ENCODE measurements at places on chromosomes 12 and 14.
A peak's percentile ranks its signal among the peaks of the same experiment; 100 is the strongest.

- no peak for DNase-seq
Observed at GRCh38 chr14:51521764-51522163, 129.9 kb upstream of the FRMD6 start.

DNA sequence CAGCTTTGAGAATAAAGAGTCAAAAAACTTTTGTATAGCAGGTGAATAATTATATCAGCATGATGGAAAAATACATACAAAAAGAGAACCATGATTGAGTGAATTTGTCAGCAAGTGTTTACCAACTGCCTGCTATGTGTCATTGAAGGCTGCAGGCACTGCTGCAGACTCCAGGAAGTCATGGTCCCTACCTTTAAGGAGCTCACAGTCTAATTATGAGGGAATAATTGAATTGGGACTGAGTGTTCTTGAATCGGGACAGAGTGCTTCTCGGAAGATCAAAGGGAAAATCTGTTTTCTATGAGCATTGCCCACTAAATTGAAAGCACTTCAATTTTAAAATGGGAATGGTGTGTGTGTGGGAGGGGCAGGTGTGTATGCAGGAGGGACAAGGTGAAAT, 9.5 kb downstream of the OR10AD1 start:
- no peak for DNase-seq

DNA sequence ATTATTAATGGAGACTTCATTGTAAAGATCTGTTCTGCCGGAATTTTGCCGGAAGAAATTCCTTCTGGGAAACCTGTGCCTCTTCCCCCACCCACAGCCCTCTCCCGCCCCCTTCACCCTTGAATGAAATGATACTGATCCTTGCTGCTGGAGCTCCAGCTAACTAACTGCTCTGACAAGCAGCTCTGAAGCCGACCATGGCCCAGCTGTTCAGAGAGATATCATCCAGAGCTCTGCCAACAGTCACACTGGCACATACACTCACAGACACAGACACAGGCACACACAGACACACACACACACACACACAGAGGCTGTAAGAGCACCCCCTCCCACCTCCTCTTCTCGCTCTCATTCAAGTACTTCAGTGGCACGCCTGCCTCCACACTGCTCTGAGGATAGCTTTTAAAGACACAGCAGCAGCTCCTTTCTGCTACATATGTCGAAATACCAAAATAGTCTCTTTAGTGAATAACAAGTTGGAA, 88.6 kb downstream of the R3HDM2 start:
- DNase-seq: no peak

- no peak for DNase-seq
Observed at GRCh38 chr12:122927756-122928403, 32.0 kb upstream of the VPS37B start.

DNA sequence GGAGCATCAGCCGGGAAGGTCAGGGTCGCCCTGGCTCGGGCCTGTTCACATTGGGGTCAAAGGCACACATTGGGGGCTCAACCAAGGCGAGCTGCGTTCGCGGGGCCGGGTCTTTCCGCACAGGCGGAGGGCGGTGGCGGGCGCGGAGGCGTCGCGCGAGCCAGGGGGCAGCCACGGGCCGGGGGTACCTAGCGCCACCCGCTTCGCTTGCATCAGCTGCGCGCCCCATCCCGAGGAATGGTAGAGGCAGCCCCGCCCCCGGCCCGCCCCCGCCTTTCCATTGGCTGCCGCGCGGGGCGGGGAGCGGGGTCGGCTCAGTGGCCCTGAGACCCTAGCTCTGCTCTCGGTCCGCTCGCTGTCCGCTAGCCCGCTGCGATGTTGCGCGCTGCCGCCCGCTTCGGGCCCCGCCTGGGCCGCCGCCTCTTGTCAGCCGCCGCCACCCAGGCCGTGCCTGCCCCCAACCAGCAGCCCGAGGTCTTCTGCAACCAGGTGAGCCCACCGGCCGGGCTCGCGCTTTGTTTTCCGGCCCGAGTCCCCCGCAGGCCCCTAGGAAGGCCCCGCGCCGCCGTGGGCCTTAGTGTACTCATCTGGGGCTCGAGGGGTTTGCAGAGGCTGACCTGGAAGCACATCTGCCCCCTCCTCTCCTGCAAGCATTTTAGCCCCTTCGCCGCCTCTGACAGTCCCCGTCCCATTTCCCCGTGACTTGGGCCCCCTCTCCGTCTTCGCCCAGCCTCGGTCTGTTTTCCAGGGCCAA, at the start of gene ALDH2:
Gene ALDH2, plus strand, starts transcription at position 326 of the 754 bp plus-strand sequence. Its CDS starts 50 bp downstream, at position 376.
- DNase-seq: peak; percentile 15

DNA sequence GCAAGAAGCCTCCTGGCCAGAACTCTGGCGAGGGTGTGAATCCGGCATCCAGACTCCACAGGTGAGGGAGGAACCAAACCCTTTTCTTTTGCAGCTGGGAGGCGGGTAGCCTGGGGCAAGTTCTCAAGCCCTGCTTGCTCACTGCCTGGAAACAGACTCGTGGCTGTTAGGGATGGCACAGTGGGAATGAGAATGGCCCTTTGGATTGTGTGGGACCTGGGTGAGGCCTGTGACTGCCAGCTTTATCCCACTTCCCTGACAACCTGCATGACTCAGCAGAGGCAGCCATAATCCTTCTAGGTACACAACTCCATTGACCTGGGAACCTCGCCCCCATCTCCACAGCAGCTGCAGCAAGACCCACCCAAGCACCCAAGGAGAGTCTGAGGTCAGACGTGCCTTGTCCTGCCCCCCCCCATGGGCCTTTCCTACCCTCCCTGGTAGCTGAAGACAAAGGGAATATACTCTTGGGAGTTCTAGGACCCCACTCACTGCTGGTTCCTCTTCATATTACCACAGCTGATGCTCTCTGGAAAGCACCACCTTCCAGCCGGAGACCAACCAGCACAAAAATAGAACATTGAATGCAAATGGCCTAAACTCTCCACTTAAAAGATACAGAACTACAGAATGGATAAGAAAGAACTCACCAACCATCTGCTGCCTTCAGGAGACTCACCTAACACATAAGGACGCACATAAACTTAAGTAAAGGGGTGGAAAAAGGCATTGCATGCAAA, 5.1 kb upstream of the GPR33 start:
- no peak for DNase-seq

DNA sequence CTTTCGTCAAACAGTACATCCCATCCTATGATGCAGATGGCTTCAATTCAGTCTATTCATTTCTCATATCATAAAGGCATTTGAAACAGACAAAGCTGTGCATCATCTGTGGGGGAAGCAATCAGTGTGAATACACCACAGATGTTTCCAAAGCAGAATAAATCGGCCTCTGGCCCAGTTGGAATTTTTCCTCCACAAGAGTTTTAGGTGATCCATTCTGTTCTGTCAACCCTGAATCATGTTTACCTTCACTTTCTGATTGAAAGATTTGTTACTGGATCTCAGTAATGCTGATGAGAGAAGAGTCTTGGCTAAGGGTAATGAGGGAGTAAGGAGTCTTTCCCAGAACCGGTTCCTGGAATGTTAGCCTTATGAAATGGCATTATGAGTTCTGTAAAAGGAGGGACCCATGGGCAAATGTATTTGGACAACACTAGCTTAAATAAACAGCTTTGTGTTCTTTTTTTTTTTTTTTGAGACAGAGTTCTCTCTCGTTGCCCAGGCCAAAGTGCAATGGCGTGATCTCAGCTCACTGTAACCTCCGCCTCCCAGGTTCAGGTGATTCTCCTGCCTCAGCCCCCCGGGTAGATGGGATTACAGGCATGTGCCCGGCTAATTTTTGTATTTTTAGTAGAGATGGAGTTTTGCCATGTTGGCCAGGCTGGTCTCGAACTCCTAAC, 62.5 kb downstream of the TPH2 start:
- DNase-seq: no peak

GRCh38 chr12:57584690-57585089, 6.3 kb upstream of the PIP4K2C start:
- DNase-seq: no peak

DNA sequence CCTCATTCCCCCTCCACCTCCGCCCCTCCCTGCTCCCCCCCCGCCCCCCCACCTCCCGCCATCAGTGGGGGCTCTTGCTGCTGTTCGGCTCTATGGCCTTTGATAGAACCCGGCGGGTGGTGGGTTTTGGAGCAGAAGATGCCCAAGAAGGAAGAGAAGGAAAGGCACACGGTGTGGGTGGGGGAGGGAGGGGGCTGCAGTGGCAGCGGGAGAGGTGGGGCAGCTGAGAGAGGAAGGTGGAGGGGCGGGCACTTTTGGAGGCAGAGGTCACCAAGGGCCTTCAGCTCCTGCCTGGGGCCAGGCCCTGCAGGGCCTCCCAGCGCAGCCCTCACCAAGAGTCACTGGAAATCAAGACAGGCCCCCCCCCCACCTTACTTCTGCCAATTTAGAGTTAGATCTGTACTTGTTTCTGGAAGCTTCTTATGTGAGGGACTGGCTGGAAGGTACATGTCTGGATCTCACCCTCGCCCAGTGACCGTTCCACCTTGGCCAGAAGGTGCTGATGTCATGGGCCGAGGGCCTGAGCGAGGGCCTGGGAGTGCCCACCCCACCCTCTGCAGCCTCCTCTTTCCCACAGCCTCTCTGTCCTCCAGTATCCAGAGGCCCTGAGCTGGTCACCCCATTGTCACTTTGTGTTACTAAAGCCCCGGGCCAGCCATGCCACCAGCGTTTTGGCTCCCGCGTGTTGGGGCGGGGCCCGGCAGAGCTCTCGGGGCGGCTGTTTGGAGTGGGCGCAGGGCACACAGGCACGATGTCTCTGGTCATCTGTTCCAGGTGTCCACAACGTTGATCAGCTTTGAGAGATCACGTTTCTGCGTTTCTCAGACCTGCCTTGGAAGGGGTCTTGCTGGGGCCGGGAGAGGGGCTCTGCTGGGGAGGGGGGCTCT, 153.9 kb downstream of the KIF26A start:
- DNase-seq: no peak

DNA sequence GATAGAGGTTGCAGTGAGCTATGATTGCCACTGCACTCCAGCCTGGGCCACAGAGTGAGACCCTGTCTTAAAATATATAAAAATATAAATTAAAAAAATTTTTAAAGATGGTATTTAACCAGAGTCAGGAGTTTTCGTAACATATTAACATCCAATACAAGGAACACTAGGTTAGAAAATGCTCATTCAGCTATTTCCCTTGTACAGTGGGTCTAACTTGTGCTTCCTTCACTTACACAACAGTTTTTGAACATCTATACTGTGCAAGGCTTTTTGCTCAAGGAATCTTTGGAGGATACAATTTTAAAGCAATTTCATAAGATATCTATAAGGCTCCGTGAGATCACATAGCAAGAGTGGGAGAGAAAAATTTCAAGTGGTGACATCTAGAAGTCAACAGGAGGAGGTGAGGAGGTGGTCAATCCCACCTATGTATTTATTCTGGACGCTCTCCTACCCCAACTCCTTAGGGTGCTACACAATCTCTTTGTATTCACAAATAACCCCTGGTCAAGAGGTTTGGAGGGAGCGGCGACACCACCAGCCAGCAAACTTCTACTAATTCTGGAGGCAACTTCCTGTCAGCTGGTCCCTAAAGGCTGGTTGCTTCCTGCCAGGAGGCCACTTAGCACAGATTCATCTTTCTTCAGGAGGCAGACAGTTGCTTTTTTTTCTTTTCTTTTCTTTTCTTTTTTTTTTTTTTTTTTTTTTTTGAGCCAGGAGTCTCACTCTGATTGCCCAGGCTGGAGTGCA, 22.2 kb downstream of the DUSP16 start:
- DNase-seq: no peak

DNA sequence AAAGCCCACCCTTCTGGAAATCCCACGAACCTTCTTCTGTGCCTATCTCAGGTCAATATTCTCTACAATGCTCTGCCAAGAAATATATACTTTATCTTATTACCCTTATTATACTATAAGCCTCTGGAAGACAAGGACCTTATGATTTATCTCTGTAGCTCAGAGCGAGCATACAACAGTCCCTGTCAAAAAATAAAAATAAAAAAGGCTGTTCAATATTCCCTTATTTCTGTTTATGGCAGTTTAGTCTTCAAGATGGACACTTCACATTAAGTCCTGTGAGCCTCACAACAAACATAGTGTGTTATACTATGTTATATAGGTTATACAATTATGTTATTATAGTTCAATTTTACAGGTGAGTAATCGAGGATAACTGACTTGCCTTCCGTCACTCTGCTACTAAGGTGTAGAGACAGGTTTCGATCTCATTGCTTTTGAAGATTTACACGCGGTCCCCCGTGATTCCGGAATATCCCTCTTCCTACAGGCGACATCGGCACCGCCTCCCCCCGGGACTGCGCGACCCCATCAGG, 562 bp downstream of the EAPP start:
- DNase-seq: no peak

GRCh38 chr14:67133595-67134441, 55.4 kb upstream of the GARIN2 start:
- no peak for DNase-seq

DNA sequence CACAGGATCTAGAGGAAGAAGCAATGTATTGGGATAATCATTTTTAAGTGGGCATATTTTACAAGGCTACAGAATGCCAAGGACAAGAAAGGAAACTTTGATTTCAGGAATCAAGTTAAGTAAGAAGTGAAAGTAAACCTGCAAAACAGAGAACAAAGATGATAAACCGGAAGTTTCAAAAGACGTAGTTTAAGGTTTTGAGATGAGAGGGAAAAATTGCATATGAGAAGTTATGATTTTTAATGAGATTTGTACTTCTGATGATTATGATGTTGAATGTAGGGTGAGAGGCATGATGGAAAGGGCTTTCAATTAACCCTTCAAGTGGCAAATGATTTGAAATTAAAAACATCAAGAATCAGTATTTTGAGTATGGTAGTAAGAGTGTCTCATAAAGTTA, 134.9 kb downstream of the CAPZA3 start:
- no peak for DNase-seq

GRCh38 chr12:25301798-25302197, 51.1 kb upstream of the KRAS start:
- DNase-seq: no peak

- DNase-seq: no peak
Observed at GRCh38 chr14:36229262-36229661, 52.7 kb upstream of the PTCSC3 start.

- no peak for DNase-seq
Observed at GRCh38 chr14:57769863-57770523, 95.9 kb downstream of the SLC35F4 start.

GRCh38 chr12:11927286-11927935, 143.3 kb upstream of the BCL2L14 start:
- DNase-seq: no peak

GRCh38 chr12:89999699-90000505, 291.3 kb upstream of the ATP2B1 start:
- DNase-seq: no peak

- DNase-seq: no peak
Observed at GRCh38 chr12:15782667-15783066, 6.5 kb downstream of the EPS8 start.

DNA sequence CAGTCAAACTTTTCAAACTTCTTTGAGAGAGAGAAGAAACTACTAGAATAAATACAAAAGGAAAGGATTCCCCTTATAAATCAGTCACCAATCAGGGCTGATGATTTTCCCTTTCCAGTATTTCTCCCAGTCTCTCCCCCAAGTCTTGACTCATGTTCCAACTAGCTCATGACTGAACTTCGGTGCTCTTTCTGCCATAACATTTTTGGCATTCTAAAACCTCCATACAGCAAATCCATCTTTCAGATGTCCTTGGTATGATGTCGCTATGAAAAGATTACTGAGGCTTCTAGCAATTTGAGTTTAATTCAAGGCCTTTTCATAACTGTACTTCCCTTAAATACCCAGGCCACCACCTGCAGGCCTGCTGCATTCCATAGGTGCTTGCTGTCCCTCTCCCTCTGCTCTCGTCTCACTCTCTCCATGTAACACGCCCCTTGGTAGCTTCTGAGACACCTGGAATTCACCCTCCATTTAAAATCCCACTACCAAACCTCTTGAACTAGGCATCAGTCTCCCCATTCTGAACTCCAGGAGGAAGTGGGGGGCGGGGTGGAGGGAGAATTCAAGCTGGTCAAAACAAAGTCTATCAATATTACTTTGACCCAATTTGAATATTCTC, 2.4 kb downstream of the PRKD1 start:
- DNase-seq: no peak

Data from activated CD8-positive, alpha-beta memory T cell treated with anti-CD3 and anti-CD28 coated beads for 1 hour (primary cell).